ENCODE measurements at places on chromosomes 12 and 14. TPM values are rescaled to one million over a fixed set of nuclear protein-coding genes. Genes with fewer than 3 reads are reported as not detected.

- no peak for DNase-seq
Measured at GRCh38 chr14:75214558-75214957, 38.1 kb upstream of the TMED10 start.

DNA sequence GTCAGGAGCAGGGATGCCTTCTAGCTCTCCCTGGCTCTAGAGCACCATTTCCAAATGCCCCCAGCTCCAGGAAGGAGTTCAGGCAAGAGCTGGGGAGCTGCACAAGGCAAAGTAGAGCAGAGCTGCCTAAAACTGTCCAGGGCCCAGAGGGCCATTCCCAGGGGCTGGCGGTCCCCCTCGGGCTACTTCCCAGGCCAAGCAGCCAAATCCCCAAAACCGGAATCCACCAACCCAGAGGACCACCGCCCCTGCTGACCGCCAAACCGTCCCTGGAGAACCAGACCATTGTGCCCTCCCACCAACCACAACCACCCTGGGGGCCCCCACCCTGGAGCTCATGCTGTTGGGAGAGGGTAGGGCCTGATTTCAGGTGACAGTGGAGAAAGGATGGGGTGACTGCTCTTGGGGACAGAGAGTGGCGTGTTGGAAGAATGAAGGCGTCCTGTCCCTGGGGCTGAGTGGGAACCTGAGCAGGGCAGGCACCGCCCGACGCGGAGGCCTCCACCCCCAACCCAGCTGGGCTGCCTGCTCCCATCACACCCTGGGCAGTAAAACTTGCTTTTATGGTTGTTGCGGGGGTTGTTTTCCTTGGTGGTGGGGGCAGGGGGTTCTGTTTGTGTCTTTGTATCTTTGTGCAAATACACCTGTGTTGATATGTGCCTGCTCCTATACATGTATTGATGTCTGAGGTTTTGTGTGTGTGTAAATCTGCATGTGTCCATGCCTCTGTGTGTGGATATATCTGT is 24.0 kb upstream of the KRT78 start:
- DNase-seq, result no peak

DNA sequence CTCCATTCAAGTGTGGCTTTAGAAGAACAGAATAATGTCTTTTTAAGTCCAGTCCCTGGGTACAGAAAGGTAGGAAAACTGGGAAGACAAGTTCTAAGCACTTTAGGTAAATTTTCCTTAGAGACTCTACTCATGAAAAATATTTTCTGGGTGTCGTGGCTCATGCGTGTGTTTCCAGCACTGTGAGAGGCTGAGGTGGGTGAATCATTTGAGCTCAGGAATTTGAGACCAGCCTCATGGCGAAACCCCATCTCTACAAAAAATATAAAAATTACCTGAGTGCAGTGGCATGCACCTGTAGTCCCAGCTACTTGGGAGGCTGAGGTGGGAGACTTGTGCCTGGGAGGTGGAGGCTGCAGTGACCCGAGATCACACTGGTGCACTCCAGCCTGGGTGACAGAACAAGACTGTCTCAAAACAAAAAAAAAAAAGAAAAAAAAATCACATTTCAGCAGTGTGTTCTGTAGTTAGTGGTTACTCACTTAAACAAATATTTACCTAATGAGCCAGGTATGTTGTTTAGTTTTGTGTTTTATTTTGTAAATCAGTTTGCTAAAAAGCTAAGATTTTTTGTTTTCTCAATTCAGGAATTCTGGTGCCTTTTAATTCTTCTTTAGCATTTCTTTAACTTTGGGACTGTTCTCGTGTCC is 52.3 kb upstream of the RD3L start:
- no peak for DNase-seq

GRCh38 chr14:88746052-88746451 is 46.7 kb downstream of the EML5 start:
- DNase-seq, result no peak

DNA sequence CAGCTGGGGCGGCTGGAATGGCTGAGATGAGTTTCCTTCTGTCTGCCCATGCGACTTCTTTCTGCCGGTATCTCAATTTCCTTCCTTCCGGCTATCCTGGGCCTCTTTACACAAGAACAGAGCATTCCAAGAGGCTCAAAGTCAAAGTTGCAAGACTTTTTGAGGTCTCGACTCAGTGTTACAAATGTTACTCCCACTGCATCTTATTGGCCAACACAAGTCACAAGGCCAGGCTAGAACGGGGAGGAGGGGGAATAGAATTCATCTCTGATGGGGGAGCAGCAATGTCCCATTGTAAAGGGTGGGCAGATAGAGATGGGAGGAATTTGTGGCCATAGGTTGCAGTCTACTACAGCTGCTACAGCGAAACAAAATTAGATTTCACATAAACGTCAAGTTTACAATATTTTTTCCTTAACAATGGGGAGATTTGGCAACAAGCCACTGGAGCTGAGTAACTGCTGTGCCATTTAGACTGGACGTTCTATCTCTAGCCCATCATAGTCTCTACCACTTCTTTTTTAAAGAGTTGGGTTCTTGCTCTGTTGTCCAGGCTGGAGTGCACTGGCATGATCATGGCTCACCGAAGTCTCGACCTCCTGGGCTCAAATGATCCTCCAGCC is 9.5 kb upstream of the NYNRIN start:
- no peak for DNase-seq

GRCh38 chr12:52924764-52925716 is 20.2 kb upstream of the KRT8 start:
- peak; percentile 96 for DNase-seq

The PLBD1 gene
- total RNA-seq, result 21.1 TPM

The SLC41A2 gene
- 24.9 TPM for total RNA-seq

DNA sequence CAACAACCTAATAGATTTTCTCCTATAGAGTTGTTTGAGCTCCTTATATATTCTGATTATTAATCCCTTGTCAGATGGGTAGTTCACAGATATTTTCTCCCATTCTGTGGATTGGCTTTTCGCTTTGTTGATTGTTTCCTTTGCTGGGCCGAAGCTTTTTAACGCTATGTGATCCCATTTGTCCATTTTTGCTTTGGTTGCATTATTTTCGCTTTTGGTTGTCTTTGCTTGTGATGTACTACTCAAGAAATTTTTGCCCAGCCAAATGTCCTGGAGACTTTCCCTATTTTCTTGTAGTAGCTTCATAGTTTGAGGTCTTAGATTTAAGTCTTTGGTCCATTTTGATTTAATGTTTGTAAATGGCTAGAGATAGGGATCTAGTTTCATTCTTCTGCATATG is 258.4 kb upstream of the FAR2 start:
- DNase-seq, result no peak

GRCh38 chr12:102169922-102170621 is 27.6 kb downstream of the PMCH start:
- DNase-seq, result no peak

The GNB3 gene
- total RNA-seq, result 3.9 TPM

GRCh38 chr12:109385339-109386058 is 37.8 kb downstream of the MYO1H start:
- peak; percentile 47 for DNase-seq

DNA sequence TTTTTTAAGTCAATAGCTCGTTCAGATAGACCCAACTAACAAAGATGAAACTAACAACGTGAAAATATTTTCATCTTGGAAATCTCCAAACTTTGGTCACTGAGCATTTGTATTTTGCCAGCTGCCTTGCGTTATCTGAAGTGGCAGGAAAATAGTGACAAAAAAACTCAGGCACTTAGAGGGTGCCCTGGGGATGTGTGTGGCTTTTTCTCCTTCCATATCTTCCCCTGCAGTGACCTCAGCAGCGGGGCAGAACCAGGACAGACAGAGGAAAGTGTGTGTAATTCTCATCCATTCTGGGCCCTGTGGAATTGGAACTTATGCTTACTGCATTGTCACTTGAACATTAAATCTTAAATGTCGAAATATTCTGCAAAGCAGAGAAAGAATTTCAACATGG is 152.0 kb downstream of the BCAT1 start:
- DNase-seq, result no peak

The ERP27 gene
- total RNA-seq, result 1.1 TPM

- DNase-seq, result no peak
Measured at GRCh38 chr12:64621257-64621942, 11.1 kb downstream of the RASSF3 start.

GRCh38 chr12:123931686-123932321 is 40.8 kb downstream of the CCDC92 start:
- no peak for DNase-seq

DNA sequence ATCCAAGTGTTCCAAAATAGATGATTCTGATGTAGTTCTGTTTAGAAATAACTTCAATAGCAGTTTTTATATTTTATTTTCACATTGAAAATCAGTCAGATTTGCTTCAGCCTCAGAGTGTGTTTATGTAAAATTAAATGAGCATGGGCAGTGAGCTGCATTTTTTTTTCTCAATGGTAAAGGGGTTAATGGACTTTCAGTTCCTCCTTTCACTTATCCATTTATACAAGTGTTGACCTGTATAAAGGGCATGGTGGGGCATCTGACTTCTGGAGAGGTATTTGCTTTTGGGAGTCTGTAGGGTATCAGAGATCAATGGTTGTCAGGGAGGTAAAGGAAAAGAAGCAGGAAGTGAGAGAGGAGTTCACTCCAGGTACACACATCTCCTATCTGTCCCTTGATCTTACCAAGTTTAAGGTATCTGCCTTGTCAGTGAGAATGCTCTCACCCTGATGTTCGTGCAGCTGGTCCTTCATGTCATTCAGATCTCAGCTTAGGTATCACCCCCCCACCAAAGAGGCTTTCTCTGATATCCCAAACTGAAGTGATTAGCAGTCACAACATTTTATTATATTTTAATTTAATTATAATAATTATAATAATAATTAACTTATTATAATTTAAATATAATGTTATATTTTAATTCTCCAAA is 181.6 kb upstream of the LMNTD1 start:
- DNase-seq, result no peak

GRCh38 chr12:101173197-101173749 is 36.8 kb downstream of the SLC5A8 start:
- DNase-seq, result no peak

The SLC10A1 gene
- total RNA-seq, result 2.6 TPM

DNA sequence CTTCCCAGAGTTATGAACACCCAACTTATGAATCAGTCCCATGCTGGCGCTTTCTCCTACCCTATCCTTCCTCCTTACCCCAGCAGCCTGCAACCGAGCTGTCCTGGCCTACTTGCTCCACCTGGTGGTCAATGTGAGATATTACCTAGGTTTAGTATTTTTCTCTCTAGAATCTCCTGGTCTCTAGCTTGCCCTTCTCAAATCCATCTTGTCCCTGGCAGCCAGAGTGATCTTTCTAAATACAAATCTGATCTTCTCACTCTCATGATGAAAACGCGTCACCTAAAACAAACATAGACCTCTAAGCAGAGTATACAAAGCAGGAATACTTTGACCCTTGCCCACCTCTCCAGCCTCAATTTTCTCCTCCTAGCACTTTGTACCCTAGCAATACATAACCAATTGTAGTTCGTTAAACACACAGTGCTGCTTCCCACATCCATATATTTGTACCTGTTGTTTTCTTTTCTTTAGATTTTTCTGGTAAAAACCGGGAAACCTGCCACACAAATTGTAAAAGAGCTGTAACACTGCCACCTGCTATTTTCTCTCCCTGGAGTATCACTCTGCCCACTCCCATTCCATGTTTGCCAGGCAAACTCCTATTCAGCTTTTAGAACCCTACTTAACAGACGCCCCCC is 20.0 kb upstream of the TCP11L2 start:
- peak; percentile 70 for DNase-seq

DNA sequence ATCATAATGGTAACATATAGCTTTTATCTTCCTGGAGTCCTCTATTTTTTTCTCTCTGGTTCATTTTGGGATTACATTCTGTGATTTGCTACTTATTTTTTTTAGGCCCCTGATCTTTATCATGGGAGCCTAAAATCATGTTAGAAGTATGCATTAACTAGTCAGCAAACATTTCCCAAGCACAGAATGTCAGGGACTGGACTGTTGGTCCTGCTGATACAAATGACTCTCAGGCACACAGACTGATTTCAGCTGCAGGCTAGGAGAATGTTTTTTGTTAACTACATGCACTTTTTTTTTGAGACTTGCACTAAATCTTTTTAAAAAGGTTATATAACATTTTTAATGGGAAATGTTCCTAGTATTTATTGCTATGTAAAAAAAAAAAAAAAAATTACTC is 131.1 kb downstream of the ACSS3 start:
- DNase-seq, result no peak

- DNase-seq, result no peak
Measured at GRCh38 chr14:59342516-59343484, 122.4 kb downstream of the GPR135 start.

DNA sequence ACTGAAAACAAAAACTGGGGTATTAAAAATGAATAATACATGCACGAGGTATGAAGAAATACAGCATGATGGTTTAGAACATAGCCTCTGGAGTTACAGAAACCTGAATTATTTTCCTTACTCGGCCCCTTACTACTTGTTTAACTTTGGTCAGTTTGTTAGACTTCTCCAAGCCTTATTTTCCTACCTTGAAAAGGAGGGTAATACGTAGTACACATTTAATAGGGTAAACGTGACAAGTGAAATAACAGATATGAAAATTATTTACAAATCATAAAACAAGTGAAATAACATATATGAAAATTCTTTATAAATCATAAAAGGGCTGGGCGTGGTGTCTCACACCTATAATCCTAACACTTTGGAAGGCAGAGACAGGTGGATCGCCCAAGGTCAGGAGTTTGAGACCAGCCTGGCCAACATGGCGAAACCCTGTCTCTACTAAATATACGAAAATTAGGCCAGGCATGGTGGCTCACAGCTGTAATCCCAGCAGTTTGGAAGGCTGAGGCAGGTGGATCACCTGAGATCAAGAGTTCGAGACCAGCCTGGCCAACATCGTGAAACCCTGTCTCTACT is 11.4 kb upstream of the PKP2 start:
- DNase-seq, result no peak

The FIGNL2 gene
- 3.5 TPM for total RNA-seq

The GRIN2B gene
- 23.4 TPM for total RNA-seq

- no peak for DNase-seq
Measured at GRCh38 chr12:106304001-106304421, 1.5 kb downstream of the TCP11L2 start.

GRCh38 chr12:57726151-57726883 is 12.2 kb downstream of the AGAP2 start:
- DNase-seq, result peak; percentile 91

GRCh38 chr12:66137937-66138336 is 7.4 kb upstream of the LLPH start:
- no peak for DNase-seq

DNA sequence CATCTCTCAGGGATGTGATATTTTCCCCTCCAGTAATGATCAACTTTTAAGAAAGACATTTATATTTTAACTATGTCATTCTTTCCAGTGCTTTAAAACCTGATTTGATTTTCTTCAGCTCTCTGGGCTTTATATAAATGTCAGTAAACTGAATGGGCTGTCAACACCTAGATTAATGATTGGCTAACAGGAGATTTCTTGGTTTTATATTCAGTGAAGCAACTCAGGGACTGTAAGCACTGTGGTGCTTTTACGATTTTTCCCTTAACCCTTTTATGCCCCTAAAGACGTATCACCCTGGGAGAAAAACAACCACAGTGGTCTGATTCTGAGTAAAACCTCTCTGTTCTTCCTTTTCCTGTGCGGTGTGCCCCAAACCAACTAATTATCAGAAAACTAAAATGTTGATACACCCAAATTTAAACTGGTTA is 38.0 kb downstream of the PTGER2 start:
- no peak for DNase-seq

- no peak for DNase-seq
Measured at GRCh38 chr12:132328282-132329029, 933 bp downstream of the GALNT9 start.

GRCh38 chr14:46490238-46490685 is 161.3 kb downstream of the RPL10L start:
- DNase-seq, result no peak

GRCh38 chr12:52006726-52007157 is at the start of gene TAMALIN:
Gene TAMALIN, plus strand, starts transcription at chr12:52006946. Its CDS starts 74 bp downstream, at chr12:52007020.
- no peak for DNase-seq
